SK-N-DZ (cell line): ENCODE measurements at places on chromosomes 2 and 18.

DNA sequence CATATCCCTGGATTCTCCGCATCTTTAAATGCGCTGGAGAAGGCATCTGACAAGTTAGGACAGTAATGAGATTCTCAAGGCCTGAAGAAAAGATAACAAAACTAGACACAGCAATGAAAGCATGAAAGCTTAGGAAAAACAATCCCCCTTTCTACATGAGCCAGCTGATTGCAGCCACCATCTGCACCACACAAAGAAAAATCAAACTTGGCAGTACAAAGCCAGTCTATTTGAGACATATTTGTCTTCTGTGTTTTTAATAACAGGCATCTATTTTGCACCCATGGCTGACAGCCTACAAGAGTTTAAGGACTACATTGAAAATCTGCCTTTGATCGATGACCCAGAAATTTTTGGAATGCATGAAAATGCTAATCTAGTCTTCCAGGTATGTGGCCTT is 83.6 kb downstream of the TRABD2A start:
- DNase-seq: no peak

DNA sequence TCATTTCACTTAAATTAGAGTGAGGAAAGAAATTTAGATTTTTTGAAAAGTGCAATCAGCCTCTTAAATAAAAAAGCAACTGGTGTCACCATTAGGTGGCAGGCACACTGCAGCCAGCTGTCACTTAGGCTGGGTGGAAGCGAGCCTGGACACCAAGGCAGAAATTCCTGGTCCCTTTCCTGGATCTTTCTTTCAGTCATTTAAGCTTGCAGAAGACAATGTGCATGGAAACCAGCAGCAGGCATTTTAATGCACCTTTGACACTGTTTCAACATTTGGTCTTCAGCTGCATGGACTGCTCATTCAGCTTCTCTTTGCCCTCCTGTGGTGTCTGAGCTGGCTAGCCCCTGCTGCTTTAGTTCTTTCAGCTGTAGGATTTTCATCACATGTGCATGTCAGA is 61.0 kb downstream of the AQP4 start:
- DNase-seq: peak; percentile 49

- no peak for DNase-seq
These were observed at the start of gene GALNT5 for GRCh38 chr2:157257312-157258252. GALNT5 (plus strand) TSS chr2:157257705; CDS start chr2:157258083, 378 bp downstream.

- no peak for DNase-seq
These were observed 20.5 kb upstream of the KIF3C start for GRCh38 chr2:26002632-26003310.

GRCh38 chr2:64722291-64723044 is 68.8 kb upstream of the SERTAD2 start:
- no peak for DNase-seq

- no peak for DNase-seq
These were observed 72.3 kb downstream of the SMAD7 start for GRCh38 chr18:48878471-48878870.

- no peak for DNase-seq
These were observed 3.4 kb downstream of the TMEM185B start for GRCh38 chr2:120219766-120220165.

GRCh38 chr2:67500541-67500940 is 103.4 kb downstream of the ETAA1 start:
- DNase-seq: no peak

DNA sequence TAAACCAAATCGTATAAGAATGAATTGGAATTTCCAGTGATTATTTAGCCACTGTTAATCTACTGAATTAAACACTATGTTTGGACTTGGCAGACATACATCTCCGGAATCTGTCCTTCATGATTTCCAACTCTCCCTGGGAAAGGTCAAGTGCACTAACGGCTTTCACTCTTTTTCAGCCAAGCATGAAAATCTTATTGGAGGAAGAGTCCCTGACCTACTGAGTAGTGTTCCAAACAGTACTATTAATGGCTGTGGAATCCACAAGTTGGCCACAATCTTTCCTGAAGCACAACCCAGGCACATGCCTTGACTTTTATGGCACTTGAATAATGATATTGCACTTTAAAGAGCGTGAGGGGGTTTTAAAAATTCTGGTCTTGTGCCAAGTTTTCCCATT is 318.9 kb upstream of the RND3 start:
- DNase-seq: no peak

DNA sequence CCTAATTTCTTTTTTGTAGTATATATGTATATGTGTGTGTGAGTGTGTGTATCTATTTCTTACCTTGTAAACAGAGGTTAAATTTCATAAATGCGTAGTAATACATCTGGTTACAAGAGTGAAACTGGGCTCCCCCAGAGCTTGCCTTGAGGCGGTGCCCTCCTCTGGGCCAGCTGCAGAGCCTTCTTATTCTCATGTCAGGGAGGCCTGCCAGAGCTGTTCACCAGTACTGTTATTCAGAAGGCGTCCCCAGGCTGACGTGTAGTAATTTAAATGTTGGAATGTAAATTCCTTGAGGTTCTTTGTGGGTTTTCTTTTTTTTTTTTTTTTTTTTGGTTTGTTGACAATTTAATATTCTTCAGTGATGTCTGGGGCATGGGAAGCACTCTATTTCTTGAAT is 11.2 kb downstream of the COPS8 start:
- no peak for DNase-seq
